Right atrium auricular region (tissue), 2 donors: ENCODE measurements at places on chromosomes 7 and 10.
A peak's percentile ranks its signal among the peaks of the same experiment; 100 is the strongest.

GRCh38 chr7:130384371-130384801 lies 4.1 kb downstream of the CPA1 start:
- DNase-seq = peak; percentile 43

DNA sequence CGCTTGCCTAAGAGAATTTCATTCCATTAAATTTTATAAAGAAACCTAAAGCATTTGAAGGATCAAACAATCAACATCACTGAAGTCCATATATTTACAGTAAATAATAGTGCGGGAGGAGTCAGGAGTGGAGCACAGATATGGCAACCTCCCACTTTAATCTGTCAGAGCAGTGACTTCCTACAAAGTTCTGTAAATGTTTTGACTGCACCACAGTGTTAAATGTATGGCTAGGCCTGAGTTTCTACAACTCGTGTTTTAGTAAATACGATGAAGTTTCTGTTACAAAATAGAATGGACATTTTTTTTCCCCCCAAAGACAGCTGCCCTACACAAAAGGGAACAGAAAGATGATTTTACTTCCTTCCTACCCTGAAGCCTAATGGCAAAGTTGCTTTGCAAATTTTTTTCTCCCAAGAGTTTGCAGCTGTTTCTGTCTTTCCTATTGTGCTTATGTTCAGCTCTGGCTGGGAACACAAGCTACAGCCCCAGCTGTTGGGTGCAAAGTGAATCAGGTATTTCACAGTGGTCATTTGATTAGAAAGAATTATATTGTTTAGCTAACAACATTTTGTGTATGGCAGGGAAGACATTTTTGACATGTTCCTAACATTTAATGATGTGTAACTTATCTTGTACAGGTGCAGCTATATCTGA lies 62.1 kb downstream of the MET start:
- no peak for DNase-seq

GRCh38 chr10:133384071-133384470 lies 5.0 kb downstream of the PAOX start:
- DNase-seq = no peak

GRCh38 chr7:32005577-32005976 lies 64.6 kb downstream of the PDE1C start:
- no peak for DNase-seq

- DNase-seq = no peak
Observed at GRCh38 chr7:3201306-3201705, 99.7 kb upstream of the SDK1 start.

GRCh38 chr10:93993782-93994437 lies at the start of gene PLCE1:
Gene PLCE1, plus strand, starts transcription at chr10:93993931. Its CDS starts 37,116 bp downstream, at chr10:94031047.
- no peak for DNase-seq

GRCh38 chr10:93553482-93554315 lies 12.8 kb upstream of the FFAR4 start:
- DNase-seq = peak; percentile 36

GRCh38 chr7:35232994-35233393 lies 20.9 kb downstream of the TBX20 start:
- DNase-seq = no peak

- no peak for DNase-seq
Observed at GRCh38 chr7:12456506-12456905, 52.8 kb upstream of the VWDE start.

GRCh38 chr10:52652431-52653262 lies 119.9 kb downstream of the MBL2 start:
- DNase-seq = no peak

DNA sequence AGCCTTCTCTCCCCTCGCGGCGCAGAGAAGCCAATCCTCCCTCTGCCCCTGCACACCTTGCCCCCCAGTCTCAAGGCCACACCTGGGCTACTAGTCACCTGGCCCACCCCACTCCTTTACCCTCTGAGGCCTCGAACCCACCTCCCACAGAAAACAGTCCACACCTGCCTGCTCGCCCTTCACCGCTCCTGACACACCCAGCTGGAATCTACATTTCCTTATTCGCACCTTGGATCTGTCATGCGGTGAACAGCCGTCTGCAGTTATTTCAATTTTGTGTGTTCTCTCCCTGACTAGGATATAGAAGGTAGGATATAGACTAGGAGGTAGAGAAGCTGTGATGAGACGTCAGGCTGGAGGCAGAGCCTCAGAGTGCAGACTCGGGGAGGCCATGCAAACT lies 29.4 kb downstream of the SMKR1 start:
- no peak for DNase-seq

DNA sequence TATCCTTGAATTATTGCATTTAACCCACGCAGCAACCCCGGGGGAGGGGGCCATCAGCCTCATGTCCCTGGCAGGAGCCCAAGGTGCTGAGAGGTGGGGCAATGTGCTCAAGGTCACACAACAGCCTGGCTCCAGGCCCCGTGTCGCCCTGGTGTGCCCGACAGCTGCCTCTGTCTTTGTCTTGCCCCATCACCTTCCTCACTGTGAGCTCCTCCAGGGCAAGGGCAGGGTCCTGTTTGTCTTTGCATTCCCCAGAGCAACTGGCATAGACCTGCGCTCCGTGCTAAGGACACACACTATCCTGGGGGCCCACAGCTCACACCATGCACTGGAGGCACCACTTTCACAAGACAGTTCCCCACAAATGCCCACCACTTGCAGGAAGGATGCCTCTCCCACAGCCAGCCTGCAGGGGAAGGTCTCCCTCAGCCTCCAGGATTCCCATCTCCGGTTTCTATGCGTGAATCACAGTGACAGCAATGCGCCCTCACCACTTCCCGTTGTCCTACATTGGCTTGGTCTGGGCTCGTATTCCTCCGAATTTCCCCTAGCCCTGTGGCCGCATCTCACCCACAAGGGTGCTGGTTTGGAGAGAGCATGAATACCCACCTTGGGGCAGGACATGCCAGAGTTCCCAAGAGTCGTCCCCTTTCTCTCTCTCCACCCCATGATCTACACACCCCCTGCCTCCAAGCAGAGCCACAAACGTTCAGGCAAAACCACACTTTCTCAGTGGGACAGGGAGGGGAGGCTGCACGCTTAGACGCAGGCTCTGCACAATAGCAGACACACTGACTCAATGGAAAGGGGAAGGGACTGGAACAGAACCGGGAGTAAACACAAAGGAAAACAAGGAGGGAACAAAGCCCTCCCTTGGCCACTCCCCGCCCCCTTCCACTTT lies 10.3 kb downstream of the ITPRIP start:
- no peak for DNase-seq

- no peak for DNase-seq
Observed at GRCh38 chr7:137798073-137798763, 48.6 kb downstream of the DGKI start.

DNA sequence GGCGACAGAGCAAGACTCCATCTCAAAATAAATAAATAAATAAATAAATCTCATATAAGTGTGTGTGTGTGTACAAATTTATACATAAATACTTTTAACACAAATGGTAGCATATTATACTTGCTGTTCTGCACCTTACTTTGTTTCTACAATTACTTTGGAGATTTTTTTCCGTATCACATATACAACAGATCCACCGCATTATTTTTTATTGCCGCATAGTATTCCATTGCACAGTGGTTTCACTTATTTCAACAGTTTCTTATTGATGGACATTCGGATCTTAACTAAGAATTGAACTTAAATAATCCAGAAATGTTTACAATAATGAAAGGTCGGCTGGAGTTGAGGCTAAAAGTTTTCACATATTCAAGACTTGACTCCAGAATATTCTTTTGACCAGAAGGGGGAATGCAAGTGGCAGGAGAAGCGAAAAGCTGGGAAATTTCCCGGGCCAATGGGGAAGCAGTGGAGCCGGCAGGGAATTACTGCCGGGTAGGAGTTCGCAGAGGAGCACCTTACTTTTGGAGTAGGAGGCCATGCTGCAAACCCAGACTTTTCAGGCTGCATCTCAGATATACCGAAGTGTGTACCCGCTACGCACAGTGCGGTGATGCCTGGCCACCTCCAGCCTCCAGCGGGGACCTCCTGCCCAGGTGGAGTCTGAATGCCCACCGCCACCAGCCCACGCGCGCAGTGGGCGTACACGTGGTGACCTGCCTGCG lies 415 bp upstream of the CNNM1 start:
- no peak for DNase-seq

GRCh38 chr10:107546284-107546683 lies 381.8 kb upstream of the SORCS1 start:
- DNase-seq = no peak

DNA sequence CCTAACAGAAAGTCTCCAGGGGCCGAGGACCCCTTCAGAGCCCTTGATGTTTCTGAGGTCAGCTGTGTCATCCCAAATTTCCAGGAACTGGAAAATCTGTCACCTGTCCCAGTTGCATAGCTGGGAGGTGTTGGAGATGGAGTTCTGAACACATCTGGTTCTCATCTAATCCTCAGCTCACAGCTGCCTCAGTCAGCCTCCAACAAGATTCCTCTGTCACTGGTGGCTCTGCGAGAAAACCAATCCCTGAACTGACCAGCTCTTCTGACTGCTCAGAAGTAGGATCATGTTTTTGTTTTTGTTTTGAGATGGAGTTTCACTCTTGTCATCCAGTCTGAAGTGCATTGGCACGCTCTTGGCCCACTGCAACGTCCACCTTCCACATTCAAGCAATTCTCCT lies 37.6 kb upstream of the MYL10 start:
- DNase-seq = no peak

GRCh38 chr7:40570223-40570622 lies 435.4 kb downstream of the SUGCT start:
- no peak for DNase-seq

- no peak for DNase-seq
Observed at GRCh38 chr7:36512616-36513015, 123.0 kb downstream of the ANLN start.

- no peak for DNase-seq
Observed at GRCh38 chr10:20418286-20418685, 478.8 kb downstream of the NEBL start.

DNA sequence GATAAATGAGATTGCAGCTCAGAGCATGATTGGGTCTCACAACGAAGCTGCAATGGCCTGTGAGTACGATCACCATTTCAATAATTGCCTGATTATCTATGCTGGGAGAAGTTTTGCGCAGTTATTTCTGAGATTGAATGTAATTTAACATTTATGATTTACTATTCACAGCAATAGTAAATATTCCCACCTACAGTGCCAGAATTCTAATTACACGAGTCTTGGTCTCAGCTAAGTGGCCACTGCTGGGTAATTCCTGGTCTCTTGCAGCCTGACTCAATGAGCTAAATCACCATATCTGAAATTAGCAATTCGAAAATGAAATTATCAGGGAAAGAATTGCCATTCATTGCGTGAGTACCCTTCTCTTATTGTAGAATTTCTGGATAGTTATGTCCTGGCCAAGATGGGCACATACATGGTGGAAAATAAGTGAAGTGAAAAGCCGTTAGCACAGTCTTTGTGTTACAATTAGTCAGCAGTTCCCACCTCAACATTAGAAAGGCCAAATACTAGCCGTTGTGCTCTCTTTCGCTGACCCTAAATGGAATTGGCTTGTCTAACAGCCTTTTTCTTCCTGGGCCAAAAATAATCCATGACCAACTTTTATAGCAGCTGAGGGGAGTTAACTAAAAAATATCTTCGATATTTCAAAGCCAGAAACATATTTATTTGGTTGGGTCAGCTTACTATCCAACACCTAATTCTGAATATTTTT lies 681.0 kb upstream of the C7orf33 start:
- no peak for DNase-seq

DNA sequence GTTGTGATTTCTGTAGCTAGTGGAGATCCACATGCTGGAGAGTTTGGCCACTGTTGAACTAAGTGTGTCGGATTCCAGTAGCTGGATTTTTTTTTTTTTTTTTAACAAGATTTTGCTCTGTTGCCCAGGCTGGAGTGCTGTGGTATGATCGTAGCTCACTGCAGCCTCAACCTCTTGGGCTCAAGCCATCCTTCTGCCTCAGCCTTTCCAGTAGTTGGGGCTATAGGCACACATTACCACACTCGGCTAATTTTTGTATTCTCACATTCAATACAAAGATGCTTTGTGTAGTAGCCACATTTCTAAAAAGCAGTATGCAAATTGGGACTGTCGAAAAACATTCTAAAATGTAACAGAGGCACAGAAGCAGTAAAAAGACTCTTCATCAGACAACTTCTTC lies 63.5 kb downstream of the RABGEF1 start:
- DNase-seq = no peak

- DNase-seq = no peak
Observed at GRCh38 chr7:74053589-74054186, 25.7 kb downstream of the ELN start.

GRCh38 chr10:71501402-71501801 lies 104.7 kb downstream of the CDH23 start:
- DNase-seq = no peak

DNA sequence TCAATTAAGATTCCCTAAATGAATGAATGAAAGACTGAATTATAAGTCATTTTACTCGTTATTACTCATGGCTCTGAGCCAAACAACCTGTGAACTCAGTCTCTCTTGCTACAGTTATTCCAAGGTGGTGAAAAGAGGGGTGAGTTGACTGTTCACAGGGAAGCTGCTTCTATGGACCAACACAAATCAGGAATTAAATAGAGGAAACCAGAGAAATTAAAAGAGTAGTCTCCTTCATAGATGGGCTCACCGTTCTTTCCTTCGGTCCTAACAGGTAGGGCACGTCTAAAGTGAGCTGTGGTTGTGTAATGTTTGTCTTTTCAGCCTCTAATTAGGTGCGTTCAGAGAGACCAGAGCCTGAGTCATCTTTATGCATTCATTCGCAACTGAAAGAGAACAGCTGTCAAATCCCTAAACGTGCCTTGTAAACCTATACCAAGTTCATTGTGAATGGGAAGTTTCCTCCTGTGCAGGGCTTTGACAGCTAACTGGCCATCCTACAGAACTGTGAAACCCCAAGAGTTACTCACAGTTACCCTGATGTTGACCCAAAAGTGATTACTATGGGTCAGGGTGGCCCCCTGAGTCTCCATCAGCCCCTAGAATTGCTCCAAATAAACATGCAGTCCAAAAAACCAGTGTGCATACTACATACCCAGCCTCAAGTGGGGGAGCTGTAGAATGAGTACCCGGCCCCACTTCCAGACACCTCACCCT lies 18.2 kb upstream of the C10orf53 start:
- DNase-seq = no peak

GRCh38 chr10:117619223-117619622 lies 76.7 kb downstream of the EMX2 start:
- peak; percentile 23 for DNase-seq

DNA sequence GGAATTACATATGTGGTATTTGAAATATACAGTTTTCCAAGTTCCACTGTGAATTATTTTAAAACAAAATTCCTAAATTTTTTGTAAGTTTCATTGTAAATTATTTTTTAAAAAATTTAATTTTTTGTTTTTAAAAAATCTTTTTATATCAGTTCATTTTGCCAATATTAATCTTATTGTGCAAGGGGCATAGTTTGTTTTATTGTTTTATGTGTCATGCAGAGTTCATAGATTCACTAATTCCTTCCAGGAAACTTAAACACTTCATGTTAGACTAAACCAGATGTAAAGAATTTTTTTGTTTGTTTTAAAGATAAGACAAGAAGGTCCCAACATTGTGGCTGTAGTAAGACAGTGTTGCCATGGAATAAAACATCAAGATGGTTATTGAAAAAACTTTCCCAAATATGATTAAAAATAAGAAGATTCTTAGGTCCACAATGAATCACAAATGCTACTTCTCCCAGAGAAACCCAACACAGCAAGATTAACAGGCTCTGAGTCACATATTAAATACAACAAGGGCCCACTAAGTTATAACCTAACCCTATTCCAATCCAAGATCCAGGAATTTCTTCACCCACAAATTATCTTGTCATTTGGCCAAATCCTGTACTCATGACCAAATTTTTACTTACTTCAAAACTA lies 464.7 kb upstream of the IGFBP3 start:
- no peak for DNase-seq
